Left ventricle myocardium superior (tissue), 1 donor: ENCODE measurements at places on chromosomes 6 and 20. TPM values are rescaled to one million over a fixed set of nuclear protein-coding genes. Genes with fewer than 3 reads are reported as not detected.

The OR2B2 gene
- total RNA-seq: not detected

The OR2J3 gene
- not detected for total RNA-seq

The NHLRC1 gene
- 1.3 TPM for total RNA-seq

The FNDC1 gene
- total RNA-seq: 1.9 TPM

The CTAGE9 gene
- total RNA-seq: not detected

DNA sequence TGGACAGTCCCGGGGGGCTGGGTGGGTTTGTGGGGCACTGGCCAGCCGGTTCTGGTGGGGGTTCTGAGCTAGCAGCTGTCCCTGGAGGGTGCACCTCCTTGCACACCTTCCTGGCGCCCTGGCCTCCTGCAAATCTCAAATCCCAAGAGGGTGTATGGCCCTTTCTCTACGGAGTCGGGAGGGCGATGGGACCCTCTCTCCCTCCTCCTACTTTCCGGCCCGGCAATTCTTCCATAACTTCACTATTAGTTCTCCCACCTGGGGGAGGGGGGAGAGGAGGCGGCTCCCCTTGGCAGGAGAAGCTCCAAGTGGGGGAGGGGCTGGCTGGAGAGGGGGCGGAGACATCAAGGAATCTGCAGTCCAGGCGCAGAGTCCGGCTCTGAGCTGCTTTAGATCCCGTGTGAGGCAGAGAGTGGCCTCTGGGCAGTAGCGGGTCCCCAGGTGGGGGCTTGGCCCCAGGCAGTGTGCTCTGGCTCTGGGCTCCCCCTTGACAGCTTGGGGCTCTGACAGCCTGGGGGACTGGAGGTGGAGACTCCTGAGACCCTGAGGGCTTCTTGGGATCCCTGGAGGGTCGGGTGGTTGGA, 1.4 kb upstream of the LAMA5 start:
- DNase-seq: peak; percentile 63

GRCh38 chr6:35293681-35294080, 3.9 kb upstream of the DEF6 start:
- no peak for DNase-seq

DNA sequence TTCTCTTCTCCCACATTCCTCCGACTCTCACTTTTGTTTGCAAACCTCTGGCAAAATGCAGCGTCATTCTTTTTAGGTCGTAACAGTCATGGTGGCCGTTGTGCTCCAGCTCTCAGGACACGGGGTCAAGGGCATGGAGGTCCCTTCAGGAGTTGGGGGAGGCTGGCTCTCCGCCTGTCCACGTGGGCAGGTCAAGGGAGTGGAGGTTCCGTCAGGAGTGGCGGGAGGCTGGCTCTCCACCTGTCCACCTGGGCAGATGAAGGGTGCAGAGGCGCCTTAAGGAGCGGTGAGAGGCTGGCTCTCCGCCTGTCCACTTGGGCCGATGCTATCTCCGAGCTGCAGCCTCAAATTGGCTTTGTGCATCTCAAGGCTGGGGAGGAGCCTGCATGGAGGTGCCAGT, 98.0 kb downstream of the ERMARD start:
- no peak for DNase-seq

- no peak for DNase-seq
Observed at GRCh38 chr6:37399795-37400490, 33.1 kb upstream of the CMTR1 start.
